ENCODE measurements at places on chromosomes 3 and 15. TPM values are rescaled to one million over a fixed set of nuclear protein-coding genes. Genes with fewer than 3 reads are reported as not detected.

DNA sequence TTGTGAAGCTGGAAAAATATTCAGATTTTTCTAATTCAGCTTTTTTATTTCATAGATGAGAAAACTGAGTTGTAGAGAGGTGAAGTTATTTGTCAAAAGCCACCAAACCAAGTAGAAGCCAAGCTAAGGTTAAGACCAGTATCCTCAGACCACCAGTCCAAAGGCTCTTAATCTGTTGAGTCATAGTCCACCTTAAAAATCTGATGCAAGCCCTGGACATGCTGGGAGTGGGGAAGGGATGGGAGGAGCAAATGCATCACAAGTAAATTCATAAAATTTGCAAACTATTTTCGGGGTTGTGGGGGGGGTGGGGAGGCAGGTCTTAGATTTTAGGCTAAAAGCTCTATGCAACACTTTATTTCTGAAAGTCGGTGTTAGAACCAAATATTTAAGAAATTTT, 307.7 kb upstream of the SEMA6D start:
- DNase-seq = no peak

DNA sequence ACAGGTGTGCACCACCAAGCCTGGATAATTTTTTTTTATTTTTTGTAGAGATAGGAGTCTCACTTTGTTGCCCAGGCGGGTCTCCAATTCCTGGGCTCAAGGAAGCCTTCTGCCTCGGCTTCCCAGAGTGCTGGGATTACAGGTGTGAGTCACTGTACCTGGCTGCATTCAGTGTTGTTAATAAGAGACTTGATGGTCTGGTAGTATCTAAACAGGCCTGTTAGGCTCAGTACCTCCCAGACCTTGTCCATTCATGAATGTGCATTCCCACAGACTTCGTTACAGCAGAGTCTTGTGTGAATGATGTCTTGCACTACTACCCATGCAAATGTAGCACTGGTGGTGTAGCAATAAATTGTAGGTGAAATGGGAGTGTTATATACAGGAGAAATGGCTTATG, 17.7 kb downstream of the CMTM8 start:
- no peak for DNase-seq

ADAMTS7 gene
- 21.4 TPM for polyA plus RNA-seq

DNA sequence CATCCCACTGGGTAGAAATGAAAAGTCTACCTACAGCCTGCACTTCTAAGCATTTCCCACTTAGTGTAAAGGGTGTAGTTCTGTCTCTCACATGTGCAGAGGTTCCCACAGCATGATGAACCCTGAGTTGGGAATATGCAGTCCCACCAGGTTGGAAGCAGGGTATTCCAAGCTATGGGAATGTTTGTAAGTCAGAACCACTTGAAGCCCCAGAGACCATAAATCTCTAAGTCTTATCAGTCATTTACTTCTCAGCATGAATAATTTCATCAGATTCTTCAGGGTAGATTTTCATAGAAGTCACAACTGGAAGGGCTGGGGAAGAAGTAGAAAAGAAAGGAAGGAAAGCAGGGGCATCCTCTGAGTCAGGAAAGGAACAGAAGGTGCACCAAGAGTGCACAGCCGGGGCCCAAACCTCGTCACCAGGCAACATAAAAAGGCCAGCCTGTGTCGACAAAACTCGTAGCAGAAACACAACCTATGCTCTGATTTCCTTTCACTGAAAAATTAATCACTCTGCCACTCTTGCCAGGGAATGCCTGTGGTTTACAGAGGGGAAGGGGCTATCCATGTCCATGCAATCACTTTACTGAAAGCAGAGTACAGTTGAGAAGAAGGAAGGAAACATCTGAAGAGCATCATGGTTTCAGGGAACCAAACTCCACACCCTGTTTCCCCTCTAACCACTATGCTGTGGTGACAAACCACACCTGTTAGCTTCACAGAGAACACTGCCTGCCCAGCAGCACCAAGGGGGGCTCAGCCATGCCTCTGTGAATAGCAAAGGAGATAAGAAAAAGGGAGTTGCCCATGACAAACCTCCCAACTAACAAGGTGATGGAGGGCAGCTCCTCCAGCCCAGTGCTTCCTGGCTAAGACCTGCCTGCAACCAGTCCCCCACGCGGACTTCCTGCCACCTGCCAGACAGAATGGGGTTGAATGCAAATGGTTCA, 40.5 kb downstream of the SH3BP5 start:
- no peak for DNase-seq

LRTM1 gene
- polyA plus RNA-seq = not detected

DNA sequence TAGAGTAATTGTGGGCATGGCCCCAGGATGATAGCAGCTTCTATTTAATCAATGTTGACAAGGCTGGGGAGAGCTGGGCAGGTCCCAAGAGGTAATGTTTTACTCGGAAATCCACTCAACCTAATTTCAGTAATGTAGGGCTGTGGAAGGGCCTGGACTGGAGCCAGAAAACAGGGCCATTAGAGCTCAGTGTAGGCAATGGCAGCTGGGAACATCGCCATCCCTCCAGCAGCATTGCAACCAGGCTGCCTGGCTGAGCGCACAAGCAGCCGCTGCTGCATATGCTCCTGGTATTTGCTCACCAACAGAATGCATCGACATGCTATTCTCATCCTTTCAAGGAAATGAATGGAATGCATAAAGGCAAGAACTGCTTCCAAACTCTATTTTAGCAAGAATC, 90.0 kb downstream of the GAP43 start:
- no peak for DNase-seq

SEMA6D gene
- 41.4 TPM for polyA plus RNA-seq

DNA sequence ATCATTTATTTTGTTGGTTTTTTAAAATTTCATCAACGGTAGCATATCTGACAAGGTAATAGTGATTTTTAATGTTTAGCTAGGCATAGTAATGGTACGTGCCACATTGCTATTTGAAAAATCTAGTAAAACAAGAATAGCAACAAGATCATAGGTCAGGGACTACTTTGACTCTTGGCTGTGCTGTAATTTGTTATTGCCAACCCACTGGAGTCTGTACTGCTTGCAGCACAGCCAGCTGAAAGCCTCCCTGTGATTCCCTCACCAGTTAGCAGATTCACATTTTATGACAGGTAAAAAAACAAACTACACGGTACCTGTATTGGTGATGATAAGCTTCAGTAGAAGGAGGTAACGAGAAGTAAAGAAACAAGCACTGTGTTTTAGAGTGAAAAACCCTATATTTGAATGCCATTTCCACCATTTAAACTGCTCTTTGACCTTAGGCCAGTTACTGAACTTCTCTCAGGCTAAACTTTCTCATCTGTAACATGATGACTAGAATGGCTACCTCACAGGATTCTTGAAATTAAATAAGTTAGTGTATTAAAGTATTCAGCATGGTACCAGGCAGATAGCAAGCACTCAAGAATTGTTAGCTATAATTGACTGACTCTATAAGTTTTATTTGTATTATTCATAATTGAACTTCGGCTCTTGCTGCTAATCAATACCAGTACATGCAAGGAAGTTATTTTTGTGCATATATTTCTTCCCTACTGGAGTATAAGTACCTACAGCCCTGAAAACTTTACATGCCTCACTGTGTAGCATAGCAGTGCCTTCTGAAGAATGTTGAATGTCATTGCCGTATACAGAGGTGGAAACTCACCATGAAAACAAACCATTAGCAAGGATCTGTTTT, 16.1 kb downstream of the FILIP1L start:
- DNase-seq = no peak

- no peak for DNase-seq
Measured at GRCh38 chr3:8911781-8912180, 51.5 kb downstream of the RAD18 start.

DNA sequence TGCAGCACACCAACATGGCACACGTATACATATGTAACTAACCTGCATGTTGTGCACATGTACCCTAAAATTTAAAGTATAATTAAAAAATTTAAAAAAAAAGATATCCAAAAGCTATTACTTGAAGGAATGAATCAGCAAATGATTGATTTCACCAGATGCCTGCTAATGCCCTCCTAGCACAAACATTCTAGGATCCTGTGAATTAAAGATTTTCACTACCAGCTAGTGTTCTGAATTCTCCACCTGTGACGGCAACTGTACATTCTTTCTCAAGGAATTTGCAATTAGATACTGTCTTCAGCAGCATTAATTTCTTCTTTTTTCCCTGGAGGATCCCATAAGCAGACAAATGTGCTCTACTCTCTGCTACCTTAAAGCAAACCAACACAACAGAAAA, 694.9 kb downstream of the NTRK3 start:
- DNase-seq = no peak

DNA sequence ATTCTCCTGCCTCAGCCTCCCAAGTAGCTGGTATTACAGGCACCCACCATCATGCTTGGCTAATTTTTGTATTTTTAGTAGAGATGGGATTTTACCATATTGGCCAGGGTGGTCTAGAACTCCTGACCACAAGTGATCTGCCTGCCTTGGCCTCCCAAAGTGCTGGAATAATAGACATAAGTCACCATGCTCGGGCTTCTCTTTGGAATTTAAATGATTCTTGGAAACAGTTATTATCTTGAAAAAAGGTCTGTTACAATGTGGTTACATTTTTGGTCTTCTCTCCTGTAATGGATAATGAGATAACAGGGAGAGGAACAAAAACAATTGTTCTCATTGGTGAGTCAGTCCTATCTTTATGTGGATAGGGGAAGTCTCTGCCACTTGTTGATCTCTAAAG, 59.8 kb upstream of the AADACL2 start:
- DNase-seq = no peak

CLSTN2 gene
- polyA plus RNA-seq = 2.0 TPM

IQCF6 gene
- not detected for polyA plus RNA-seq

DNA sequence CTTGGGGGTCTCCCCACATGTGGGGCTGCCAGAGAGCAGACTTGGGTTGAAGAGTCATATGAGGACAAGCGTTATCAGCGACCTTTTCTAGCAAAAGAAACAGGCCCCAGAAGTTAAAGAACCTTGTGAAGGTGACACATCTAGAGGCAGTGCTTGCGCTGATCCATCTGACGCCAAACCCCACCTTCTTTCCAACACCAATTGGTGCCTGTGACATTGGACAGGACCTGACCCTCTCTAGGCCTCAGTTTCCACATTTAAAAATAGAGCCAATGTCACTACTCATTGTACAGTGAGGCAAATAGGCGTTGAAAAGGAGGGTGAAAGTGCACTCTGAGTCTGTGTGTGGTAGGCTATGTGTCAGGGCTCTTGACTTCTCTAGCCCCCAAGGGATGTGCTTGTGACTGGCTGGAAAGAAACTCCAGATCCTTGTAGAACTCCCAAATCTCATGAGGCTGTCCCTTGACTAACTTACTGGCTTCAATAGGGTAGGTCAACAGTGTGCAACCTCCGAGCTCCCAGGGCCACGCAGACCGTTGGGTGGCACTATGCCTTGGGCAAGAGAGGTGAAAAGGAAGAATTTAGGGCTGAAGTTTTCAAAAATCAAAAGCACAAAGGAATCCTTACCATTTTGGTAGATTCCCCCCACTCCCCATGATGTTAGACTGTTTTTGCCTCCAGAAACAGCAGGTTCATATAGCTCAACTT, 666 bp upstream of the FAM219B start:
- no peak for DNase-seq

TM4SF4 gene
- 1.9 TPM for polyA plus RNA-seq

- DNase-seq = no peak
Measured at GRCh38 chr3:124126436-124127023, 134.6 kb upstream of the ROPN1 start.

DNA sequence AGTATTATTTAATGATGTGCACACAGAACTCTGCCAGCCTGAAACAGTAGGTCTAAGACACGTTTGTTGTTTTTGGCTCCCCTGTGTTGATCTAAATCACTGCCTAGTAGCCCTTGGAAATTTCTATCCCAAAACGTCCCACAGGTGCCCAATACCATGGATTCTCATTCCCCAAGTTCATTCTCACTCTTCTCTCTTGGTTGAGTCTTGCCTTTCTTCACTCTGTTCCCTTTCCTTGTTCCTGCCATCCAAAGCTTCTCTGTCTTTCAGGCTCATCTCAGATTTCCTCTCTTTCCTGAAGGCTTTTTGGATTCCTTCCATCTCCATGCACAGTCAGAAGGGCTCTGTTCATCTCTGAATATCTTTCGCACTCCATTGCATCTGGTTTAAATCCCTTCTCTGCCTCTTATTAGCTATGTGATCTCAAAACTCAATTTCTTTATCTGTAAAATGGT, 54.2 kb downstream of the PPARG start:
- DNase-seq = no peak

ANKRD63 gene
- polyA plus RNA-seq = 0.17 TPM

IQCB1 gene
- 41.8 TPM for polyA plus RNA-seq

- DNase-seq = no peak
Measured at GRCh38 chr3:8724108-8724752, 9.4 kb upstream of the CAV3 start.

DNA sequence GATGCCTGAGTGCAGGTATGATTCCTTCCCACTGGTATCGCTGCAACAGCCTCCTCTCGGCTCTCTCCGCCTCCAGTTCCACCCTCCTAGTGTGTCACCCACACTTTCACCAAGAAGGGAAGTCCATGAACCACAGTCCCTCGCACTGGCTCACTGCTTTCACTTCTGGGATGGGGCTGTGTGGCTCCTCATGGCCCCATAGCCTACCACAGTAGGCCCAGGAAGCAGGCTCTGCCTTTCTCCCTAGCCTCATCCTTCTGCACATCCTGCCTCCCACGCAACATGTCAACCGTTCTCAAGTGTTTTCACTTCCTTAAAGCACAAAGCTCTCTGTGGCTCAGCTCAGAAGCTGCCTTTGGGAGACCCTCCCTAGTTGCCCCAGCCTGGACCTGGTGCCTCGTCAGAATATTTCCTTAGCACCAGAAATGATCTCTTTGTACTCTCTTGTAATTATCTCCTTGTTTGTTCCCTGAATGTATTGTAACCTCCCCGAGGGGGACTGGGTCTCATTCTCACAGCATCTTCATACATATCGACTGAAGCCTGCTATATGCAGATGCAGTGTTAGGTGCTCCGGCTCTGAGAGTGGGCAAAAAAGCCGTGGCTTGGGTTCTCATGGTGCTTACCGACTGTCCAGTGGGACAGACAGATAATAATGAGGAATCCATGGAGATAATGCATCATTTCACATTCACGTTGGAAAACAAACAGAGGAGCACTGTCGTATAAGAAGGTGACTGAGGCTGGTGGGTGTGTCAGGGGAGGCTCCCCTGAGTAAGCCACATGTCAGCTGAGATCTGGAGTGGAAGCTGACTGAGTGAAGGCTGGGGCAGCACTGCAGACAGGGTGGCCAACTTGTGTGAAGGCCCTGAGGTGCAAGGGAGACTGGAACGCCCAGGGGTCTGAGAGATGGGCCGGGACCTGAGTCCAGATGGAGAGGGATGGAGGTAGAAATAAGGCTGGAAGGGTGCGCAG, 107.1 kb downstream of the DGKG start:
- no peak for DNase-seq

GALK2 gene
- polyA plus RNA-seq = 31.5 TPM

GOLGA6A gene
- polyA plus RNA-seq = 0.27 TPM

- DNase-seq = no peak
Measured at GRCh38 chr3:70277304-70277703, 35.1 kb downstream of the MDFIC2 start.

- no peak for DNase-seq
Measured at GRCh38 chr15:94240480-94240879, 9.1 kb downstream of the MCTP2 start.

Data from left kidney (tissue), 8 donors.